ENCODE measurements at places on chromosomes 1 and 21.

DNA sequence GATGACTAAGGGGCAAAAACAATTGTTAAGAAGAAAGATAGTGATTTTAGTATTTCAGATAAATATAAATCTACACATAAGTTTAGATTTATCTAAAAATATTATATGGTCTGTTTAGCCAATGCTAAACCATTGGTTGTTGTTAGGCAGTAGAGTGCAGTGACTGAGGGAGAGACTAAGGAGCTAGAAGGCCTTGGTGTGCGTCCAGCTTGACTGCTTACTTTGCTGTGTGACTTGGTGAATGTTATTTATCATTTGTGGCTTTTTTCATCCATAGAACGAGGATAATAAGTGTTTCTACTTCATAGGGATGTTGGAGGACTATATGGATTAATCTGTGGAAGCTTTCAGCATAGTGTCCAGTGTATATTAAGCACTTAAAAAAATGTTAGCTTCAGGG is 264.7 kb upstream of the C1orf105 start:
- no peak overlapping the region for H3K4me3 ChIP-seq
- H3K27ac ChIP-seq, result peak overlapping the region; percentile 24
- H3K4me1 ChIP-seq, result peaks cover 20% of the 10 kb centered on the region
- H3K27me3 ChIP-seq, result no peaks in the 10 kb centered on the region
- no peak for DNase-seq

DNA sequence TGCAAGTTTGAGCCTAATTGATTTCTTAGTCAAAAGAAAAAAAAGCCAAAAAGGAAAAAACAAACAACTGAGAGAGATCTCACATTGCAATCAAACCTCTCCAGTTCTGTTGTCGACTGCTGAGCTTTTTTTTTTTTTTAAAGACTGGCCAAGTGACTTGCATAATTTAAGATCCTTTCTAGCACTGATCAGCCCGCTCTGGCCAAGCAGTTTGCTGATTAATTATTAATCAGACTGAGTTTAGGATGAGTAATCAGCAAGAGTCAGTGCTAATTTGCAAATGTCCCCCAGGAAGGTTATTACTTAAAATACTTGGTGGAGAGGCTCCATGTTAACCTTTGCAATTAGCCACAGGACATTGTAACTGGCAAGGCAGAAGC is 39.3 kb downstream of the HMGB4 start:
- H3K36me3 ChIP-seq, result no peaks in the 10 kb centered on the region
- H3K27ac ChIP-seq, result no peak overlapping the region
- H3K27me3 ChIP-seq, result peaks cover 38% of the 10 kb centered on the region
- no peak overlapping the region for H3K4me3 ChIP-seq
- no peak for DNase-seq

GRCh38 chr1:184191181-184191621 is 139.7 kb downstream of the TSEN15 start:
- peaks cover 42% of the 10 kb centered on the region for H3K27me3 ChIP-seq
- H3K36me3 ChIP-seq, result no peaks in the 10 kb centered on the region
- no peaks in the 10 kb centered on the region for H3K4me1 ChIP-seq
- H3K27ac ChIP-seq, result no peak overlapping the region
- no peak overlapping the region for H3K4me3 ChIP-seq
- DNase-seq, result no peak

DNA sequence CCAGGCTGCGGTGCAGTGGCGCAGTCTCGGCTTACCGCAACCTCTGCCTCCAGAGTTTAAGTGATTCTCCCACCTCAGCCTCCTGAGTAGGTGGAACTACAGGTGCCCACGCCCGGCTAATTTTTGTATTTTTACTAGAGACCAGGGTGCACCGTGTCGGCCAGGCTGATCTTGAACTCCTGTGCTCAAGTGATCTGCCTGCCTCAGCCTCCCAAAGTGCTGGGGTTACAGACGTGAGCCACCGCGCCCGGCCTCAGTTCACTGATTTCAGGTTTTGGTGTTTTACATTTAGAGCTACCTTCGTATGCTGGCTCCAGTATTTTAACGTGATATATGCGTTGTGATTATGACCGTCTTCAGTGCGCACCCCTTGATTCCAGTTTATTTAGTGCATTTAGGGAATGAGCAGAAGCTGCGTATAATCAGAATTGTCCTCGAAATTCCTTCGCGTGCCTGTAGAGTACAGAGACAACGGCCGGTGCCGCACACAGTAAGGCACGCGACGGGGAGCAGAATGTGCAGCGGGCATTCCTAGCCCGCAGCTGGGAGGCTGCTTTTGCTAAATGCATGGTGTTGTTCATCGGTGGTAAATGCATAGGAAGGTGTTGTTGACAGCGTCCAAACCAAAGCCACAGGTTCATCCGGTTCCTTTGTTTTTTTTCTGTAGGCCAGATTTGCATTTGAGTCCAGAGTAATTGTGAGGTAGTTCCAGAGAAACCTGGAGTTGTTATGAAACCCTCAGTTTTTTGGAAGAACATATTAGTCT is 48.9 kb upstream of the DIP2A start:
- no peak overlapping the region for H3K4me3 ChIP-seq
- no peak overlapping the region for H3K27ac ChIP-seq
- DNase-seq, result no peak
- H3K4me1 ChIP-seq, result no peaks in the 10 kb centered on the region

GRCh38 chr1:13820456-13820855 is 120.5 kb downstream of the PRDM2 start:
- H3K4me1 ChIP-seq, result no peaks in the 10 kb centered on the region
- peaks cover 42% of the 10 kb centered on the region for H3K36me3 ChIP-seq

DNA sequence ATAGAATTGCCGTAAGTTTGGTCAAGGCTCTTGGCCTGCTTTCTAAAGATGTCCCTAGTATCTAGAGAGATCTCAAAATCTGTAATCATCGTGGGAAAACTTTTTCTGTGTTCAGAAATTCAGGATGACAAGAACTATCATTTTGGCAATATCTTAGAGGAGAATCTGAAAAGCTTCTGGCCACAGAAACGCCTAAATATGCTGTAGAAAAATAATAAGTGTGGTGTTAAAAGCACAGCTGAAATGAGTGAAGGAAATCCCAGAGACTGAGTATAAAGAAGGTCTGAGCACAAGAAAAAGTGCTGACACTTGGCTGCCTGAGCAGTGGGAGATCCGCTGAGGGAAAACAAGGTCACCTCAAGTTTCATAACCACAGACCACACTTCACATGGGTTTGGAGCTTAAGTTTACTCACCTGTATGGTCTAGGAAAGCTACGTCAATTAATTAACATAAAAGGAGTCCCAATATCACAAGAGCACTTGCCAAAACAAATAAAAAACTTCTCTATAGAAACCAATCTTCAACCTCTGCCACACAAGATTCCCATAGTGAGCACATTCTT is 235.2 kb upstream of the IRF2BP2 start:
- no peaks in the 10 kb centered on the region for H3K36me3 ChIP-seq
- DNase-seq, result no peak
- no peaks in the 10 kb centered on the region for H3K27me3 ChIP-seq
- H3K4me3 ChIP-seq, result peak overlapping the region; percentile 67
- H3K27ac ChIP-seq, result peak overlapping the region; percentile 62

GRCh38 chr1:172657586-172657985 is 1.3 kb upstream of the FASLG start:
- peaks cover 36% of the 10 kb centered on the region for H3K36me3 ChIP-seq
- no peak overlapping the region for H3K4me3 ChIP-seq
- no peak overlapping the region for H3K27ac ChIP-seq
- peaks cover 79% of the 10 kb centered on the region for H3K4me1 ChIP-seq

DNA sequence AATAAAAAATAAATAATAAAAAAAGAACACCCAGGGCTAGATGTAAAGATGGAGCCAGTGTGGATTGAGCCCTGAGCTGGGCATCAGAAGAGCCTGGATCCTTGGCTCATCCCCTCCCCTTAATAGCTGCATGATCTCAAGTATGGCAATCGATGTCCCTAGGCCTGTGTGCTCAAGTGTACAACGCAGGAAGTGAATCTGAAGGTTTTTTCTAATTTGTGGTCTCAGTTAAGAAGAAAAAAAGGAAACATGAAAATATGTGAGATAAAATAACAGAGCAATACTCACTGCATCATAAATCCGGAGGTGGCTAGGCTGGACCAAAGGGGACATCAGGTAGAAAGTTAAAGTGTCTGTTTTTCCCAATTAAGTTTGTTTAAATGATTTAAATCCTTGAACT is 47.3 kb upstream of the SLC44A3 start:
- H3K4me1 ChIP-seq, result no peaks in the 10 kb centered on the region
- H3K36me3 ChIP-seq, result no peaks in the 10 kb centered on the region
- H3K27me3 ChIP-seq, result peaks cover 4% of the 10 kb centered on the region
- DNase-seq, result no peak
- no peak overlapping the region for H3K4me3 ChIP-seq
- H3K27ac ChIP-seq, result no peak overlapping the region

GRCh38 chr21:28496517-28496916 is 496.2 kb downstream of the LTN1 start:
- H3K4me1 ChIP-seq, result no peaks in the 10 kb centered on the region
- no peaks in the 10 kb centered on the region for H3K36me3 ChIP-seq
- peaks cover 3% of the 10 kb centered on the region for H3K27me3 ChIP-seq
- H3K4me3 ChIP-seq, result no peak overlapping the region
- DNase-seq, result no peak
- H3K27ac ChIP-seq, result no peak overlapping the region

DNA sequence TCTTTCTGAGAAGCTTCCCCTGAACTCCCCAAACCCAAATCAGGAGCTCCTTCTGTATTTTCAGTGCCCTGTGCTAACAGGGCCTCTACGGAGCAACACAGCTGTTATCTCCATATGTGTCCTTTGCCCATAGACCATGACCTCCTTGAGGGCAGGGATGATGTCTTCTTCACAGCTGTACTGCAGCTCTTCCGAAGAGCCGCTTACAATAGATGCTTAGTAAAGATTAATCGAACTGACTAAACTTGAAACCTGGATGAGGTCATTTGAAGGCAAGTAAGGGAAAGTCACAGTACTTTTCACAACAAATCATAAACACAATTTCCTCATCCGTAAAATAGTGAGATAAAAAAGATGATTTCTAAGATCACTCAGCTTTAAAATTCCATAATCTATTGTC is 4.4 kb upstream of the KCNN3 start:
- DNase-seq, result no peak
- peaks cover 21% of the 10 kb centered on the region for H3K27me3 ChIP-seq
- H3K4me1 ChIP-seq, result peaks cover 31% of the 10 kb centered on the region
- no peaks in the 10 kb centered on the region for H3K36me3 ChIP-seq
- no peak overlapping the region for H3K4me3 ChIP-seq
- H3K27ac ChIP-seq, result no peak overlapping the region

DNA sequence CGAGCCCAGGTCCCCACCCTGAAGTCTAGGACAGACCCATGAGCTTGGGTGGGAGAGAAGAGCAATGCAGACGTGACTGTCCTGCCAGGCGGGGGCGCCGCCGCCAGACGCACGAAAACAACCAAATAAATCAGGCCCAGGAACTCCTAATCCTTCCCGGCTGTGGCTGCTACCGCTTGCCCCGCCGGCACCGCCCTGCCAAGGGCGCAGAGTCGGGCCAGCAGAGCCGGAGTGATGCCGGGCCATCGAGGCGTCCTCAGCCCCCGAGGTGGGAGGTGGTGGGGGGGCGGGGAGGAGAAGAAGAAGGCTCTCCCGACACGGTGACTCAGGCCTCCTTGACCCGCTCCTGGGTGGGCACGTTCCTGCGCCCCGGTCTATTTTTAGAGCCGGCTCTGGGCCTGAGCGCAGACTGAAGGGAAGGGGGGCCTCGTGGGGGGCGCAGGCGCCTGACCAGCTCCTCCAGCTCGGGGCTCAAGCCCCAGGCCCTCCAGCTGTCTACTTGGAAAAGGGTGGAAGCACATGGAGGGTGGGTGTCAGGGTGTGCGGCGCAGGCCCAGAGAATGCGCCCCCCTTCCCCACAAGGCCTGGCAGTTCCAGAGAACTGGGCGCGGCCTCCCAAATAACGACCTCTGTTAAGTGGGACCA is 10.7 kb upstream of the COL16A1 start:
- no peak overlapping the region for H3K27ac ChIP-seq
- peak; percentile 61 for DNase-seq
- H3K4me1 ChIP-seq, result peaks cover 13% of the 10 kb centered on the region
- H3K27me3 ChIP-seq, result peaks cover 76% of the 10 kb centered on the region
- H3K4me3 ChIP-seq, result peak overlapping the region; percentile 21
- no peaks in the 10 kb centered on the region for H3K36me3 ChIP-seq

GRCh38 chr1:167790117-167790516 is 68.3 kb downstream of the MPZL1 start:
- no peak overlapping the region for H3K4me3 ChIP-seq
- peaks cover 6% of the 10 kb centered on the region for H3K4me1 ChIP-seq
- H3K27ac ChIP-seq, result no peak overlapping the region
- DNase-seq, result no peak
- H3K27me3 ChIP-seq, result no peaks in the 10 kb centered on the region
- H3K36me3 ChIP-seq, result peaks cover 21% of the 10 kb centered on the region

- no peaks in the 10 kb centered on the region for H3K36me3 ChIP-seq
- H3K4me3 ChIP-seq, result no peak overlapping the region
- no peak overlapping the region for H3K27ac ChIP-seq
- H3K4me1 ChIP-seq, result peaks cover under 1% of the 10 kb centered on the region
- no peak for DNase-seq
Observed at GRCh38 chr1:162712317-162713029, 78.0 kb upstream of the HSD17B7 start.

DNA sequence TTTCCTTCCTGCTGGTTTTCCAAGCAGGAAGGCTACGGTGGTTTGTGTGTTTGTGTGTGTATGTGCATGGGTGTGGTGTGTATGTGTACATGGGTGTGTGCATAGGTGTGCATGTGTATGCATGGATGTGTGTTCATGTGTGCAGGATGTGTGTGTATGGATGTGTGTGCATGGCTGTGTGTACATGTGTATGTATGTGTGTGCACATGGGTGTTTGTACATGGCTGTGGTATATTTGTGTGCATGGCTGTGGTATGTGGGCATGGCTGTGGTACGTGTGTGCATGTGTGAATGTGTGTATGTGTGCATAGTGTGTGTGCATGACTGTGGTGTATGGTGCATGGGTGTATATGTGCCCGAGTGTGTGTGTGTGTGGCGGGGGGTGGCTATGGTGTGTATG is 12.3 kb downstream of the C1orf94 start:
- H3K4me3 ChIP-seq, result no peak overlapping the region
- H3K27ac ChIP-seq, result no peak overlapping the region
- H3K36me3 ChIP-seq, result no peaks in the 10 kb centered on the region

- H3K36me3 ChIP-seq, result no peaks in the 10 kb centered on the region
- H3K4me1 ChIP-seq, result no peaks in the 10 kb centered on the region
- no peak for DNase-seq
- no peak overlapping the region for H3K27ac ChIP-seq
- H3K27me3 ChIP-seq, result no peaks in the 10 kb centered on the region
Observed at GRCh38 chr1:115531631-115532264, 110.0 kb upstream of the VANGL1 start.

DNA sequence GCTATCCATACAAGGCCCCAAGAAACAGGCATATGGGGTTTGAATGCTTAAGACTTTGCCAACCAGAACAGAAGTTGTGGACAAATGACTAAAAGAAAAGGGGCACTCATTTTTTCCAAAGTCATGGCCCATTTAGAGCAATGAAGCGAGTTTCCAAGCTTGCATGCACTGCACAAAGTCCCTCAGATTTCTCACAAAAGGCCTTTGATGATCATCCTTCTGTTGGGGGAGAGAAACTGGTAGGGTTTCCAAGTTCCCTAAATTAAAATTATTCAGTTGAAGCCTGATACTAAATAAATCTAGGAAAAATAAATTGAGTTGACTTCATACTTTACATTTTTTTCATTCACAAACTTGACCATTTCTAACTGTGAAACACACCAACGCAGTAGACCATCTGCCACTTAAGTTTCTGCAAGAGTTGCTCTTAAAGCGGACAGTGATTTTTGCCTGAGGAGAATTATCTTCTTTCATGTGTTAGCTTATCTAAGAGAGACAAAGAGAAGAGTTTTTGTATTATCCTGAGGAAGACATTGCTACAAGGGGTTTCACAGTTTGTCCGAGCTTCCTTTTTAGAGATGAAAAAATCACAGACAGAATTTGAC is 139.2 kb downstream of the SEC16B start:
- no peak for DNase-seq
- no peaks in the 10 kb centered on the region for H3K27me3 ChIP-seq
- H3K27ac ChIP-seq, result no peak overlapping the region
- H3K4me3 ChIP-seq, result no peak overlapping the region
